NCI-H2171 treated with DMSO at 0.1 percent for 48 hours (cell line): ENCODE measurements at places on chromosomes 11 and 22.
A peak's percentile ranks its signal among the peaks of the same experiment; 100 is the strongest.

- no peak for DNase-seq
Observed at GRCh38 chr22:17874231-17874905, 100.1 kb upstream of the BID start.

DNA sequence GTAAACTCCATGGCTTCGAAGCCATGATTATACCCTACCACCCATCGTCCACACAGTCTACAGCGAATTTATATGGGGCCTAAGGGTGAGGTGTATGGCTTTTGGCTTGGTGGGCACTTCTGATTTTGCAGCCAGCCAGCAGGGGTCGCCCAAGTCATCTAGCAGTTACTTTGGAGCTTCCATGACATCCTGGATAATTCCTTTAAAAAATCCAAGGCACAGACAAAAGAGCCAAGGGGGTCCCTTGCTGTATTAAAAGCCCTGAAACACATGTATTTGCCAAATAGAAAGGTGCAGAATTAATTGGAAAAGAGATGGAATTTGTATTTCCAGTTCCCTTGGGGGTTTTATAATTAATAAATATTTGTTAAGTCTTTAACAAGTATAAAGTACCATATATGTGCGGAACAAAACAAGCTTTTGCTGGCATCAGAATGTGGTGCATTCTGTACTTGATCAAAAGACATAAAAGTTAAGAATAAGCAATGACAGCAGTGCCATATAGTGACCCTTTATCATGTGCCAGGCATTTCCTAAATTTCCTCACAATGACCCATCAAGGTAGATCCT, 132.8 kb upstream of the PITPNB start:
- DNase-seq: peak; percentile 50

GRCh38 chr22:17358415-17358814, 10.8 kb upstream of the CECR2 start:
- no peak for DNase-seq

GRCh38 chr22:23207729-23208393, 27.6 kb downstream of the BCR start:
- DNase-seq: peak; percentile 91

GRCh38 chr11:6225896-6226295, 8.5 kb downstream of the FHIP1B start:
- no peak for DNase-seq

- DNase-seq: no peak
Observed at GRCh38 chr11:119134389-119134978, 13.1 kb downstream of the HINFP start.

GRCh38 chr11:117199053-117199915, at the start of gene TAGLN:
TAGLN (plus strand) TSS chr11:117199370; CDS start chr11:117203014, 3,644 bp downstream.
- DNase-seq: no peak

- DNase-seq: no peak
Observed at GRCh38 chr11:79617561-79617960, 176.7 kb upstream of the TENM4 start.

DNA sequence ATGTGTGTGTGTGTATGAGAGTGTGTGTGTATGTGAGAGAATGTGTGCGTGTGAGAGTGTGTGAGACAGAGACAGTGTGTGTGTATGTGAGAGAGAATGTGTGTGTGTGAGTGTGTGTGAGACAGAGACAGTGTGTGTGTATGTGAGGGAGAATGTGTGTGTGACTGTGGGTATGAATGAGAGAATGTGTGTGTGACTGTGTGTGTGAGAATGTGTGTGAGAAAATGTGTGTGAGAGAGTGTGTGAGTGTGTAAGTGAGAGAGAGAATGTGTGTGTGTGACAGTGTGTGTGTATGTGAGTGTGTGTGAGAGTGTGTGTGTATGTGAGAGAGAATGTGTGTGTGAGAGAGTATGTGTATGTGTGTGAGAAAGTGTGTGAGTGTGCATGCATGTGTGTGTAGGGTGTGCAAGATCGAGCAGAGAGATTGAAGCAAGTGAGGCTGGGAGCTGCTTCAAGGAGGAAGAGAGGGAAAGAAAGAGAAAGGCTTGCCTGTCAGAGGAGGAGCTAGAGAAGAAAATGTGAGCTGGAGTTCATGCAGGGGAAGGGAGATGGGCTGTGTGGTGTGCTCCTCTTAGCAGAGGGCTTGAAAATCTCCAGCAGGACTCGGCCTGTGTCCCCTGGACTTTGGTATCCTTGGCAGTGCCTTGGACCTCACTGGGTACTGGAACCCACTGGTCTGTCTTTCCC, 27.7 kb upstream of the TP53I11 start:
- DNase-seq: peak; percentile 50

DNA sequence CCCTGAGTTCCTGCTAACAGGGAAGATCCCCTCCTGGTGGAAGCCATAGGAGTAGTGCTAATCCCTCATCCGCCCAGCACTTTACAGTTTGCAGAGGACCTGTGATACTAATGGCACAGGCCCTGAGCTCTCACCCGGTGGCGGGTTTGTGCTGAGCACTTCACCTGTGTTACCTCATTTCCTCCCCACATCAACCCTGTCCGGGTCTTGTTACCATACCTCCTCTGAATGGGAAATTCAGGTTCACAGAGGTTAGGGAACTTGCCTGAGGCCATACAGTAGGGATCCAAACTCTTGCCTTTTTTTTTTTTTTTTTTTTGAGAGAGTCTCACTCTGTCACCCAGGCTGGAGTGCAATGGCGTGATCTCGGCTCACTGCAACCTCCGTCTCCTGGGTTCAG, 25.2 kb downstream of the CAPN1 start:
- no peak for DNase-seq

GRCh38 chr22:37762389-37762836, 45.3 kb upstream of the GCAT start:
- peak; percentile 48 for DNase-seq

DNA sequence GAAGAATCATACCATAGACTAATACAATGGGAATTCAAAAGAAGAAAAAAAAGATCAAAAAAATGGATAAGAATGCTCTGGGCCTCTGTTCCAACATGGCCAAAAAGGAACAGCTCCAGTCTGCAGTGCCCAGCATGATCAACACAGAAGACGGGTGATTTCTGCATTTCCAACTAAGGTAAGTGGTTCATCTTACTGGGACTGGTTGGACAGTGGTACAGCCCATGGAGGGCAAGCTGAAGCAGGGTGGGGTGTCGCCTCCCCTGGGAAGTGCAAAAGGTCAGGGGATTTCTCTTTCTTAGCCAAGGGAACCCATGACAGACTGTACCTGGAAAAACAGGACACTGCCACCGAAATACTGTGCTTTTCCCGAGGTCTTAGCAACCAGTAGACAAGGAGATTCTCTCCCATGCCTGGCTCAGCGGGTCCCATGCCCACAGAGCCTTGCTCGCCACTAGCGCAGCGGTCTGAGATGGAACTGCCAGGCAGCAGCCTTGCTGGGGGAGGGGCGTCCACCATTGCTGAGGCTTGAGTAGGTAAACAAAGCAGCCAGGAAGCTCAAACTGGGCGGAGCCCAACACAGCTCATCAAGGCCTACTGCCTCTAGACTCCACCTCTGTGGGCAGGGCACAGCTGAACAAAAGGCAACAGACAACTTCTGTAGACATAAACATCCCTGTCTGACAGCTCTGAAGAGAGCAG, 428.4 kb downstream of the MN1 start:
- no peak for DNase-seq

- no peak for DNase-seq
Observed at GRCh38 chr11:125140233-125140632, 24.3 kb upstream of the PKNOX2 start.

DNA sequence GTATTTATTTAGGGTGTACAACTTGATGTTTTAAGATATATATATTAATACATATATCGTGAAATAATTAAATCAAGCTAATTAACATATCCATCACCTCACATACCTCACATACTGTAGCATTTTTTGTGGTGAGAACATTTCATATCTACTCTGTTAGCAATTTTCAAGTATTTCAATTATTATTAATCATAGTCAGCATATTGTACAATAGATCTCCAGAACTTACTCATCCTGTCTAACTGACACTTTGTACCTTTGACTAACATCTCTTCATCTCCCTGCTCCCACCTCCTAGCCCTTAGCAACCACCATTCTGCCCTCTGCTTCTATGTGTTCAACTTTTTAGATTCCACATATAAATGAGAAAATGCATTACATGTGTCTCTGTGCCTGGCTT, 108.4 kb downstream of the BARX2 start:
- DNase-seq: no peak

DNA sequence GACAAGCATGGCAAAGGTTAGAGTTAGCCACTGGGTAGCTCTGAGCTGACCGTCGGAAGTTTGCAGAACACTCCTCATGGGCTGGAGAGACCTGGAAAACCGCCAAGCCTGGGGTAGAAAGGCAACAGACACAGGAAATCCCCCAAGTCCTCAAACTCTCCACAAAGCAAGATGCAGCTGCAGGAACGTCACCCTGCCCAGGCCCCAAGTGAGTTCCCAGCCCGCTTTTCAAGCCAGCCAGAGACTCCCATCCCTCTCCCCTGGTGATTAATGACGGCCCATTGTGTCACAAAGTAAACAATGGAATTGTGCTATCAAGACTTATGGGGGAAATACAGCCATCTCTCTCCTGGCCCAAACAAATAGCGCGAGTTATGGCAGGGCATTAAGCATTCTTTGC, 633.0 kb downstream of the TBC1D22A start:
- DNase-seq: no peak

- peak; percentile 50 for DNase-seq
Observed at GRCh38 chr11:33633251-33634003, 67.2 kb downstream of the C11orf91 start.

GRCh38 chr11:44792171-44792570, 65.4 kb downstream of the TSPAN18 start:
- no peak for DNase-seq

DNA sequence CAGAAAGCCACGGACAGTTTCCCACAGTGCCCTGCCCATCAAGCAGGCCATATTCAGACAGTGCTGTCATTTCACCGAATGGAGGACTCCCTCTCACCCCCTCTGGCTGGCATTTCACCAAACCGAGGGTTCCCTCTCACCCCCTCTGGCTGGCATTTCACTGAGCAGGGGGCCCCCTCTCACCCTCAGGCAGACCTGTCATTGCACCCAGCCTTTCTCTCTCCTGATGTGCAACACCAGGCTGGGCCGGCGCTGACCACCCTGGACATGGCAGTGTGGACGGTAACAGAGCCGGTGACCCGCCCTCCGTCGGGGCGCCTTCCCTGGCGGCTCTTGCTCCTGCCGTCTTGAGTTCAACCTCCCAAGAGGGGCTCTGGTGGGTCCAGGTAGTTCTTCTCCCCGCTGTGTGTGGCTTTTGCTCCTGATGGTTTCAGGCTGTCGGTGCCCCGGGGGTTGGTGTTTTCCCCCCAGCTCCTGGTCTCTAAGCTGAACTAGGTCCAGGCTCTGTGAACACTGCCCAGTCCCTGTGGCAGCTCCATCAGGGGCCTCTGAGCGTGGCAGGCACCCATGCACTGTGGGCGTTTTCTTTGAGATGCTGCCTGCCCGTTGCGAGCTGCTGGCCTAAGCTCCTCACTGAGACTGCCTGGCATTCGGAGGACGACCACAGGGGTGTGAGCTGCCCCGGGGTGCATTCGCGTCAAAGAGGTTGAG, 46.9 kb downstream of the SMIM38 start:
- DNase-seq: no peak

DNA sequence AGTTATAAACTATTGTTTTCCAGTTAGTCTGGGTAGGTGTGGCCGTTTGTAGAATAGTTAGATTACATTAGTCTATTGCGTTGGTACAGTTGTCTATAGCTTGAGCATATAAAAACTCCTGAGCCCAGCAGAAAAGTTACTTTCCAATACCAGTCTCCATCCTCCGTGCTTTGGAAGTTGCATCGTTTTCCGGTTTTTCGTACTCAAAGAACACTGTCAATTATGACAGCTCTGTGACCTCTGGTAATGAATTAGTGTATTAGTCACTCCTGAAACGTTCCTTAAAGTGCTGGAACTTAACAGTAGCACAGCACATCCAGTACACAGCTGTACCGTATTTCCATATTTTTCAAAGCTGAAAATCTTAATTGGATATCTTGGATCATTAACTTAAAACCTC, 808 bp upstream of the MSANTD2 start:
- DNase-seq: no peak

- no peak for DNase-seq
Observed at GRCh38 chr11:72579816-72580641, 94.2 kb downstream of the PDE2A start.

DNA sequence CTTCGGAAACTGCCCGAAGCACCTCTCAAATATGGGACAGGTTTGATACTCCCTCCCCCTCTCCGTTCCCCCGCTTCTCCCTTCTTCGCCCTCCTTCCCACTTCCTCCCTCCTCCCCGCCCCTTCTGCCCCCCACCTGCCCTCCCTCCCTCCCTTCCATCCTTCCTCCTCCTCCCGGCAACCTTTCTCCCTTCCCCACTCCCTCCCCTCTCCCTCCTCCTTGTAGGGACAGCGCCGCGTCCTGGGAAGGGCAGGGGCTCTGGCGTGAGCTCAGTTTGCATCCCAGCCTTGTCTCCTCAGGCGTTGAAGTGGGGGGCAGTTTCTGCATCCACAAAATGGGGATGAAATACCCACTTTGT, 6.1 kb upstream of the NFAM1 start:
- DNase-seq: no peak

DNA sequence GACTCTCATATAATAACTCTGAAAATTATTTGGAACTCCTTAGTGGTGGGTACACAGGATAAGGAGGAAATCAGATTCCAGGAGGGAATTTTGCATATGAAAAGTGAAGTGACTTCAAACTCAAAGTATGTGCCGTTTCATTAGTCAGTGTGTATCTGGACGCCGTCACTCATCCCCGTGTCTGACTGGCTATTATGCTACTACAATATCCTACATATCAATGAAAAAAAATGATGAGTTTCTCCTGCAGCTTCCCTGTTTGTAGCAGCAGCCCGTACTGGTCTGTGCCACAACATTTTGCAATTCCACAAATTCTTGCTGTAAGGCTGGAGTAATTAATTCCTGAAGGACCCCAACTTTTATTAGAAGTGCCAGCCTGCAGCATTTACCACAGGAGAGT, 16.5 kb downstream of the WT1 start:
- DNase-seq: no peak

GRCh38 chr11:134391656-134392055, 20.4 kb downstream of the B3GAT1 start:
- DNase-seq: no peak

DNA sequence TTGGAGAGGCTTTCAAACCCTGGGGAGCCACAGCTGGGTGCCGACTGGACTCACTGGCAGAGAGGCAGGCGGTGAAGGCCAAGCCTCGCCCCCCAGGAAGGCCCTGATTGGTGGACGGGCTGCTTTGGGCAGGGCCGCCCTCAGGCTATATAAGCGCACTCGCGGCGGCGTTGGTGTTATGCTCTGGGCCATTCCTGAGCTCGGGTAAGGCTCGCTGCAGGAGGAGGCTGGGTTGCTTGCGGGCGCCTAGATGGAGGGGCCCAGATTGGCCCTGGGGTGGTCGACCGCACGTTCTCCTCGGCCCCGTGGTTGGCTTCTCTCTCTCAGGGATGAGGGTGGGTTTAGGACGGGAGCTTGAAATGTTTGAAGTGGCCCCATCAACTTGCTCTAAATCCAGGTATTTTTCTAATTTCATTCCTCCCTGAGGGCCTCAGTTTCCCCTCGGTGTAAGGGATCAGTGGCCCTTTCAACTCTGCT, at the start of gene SPDYC:
Gene SPDYC (plus strand): TSS at position 176 of the 477 bp plus-strand sequence. CDS start 1,125 bp downstream, outside the sequence.
- no peak for DNase-seq

- DNase-seq: peak; percentile 23
Observed at GRCh38 chr11:60996381-60997138, 25.1 kb downstream of the CD6 start.

- no peak for DNase-seq
Observed at GRCh38 chr11:12414611-12415010, 37.2 kb downstream of the PARVA start.
